ENCODE measurements at places on chromosomes 3 and 15. TPM values are rescaled to one million over a fixed set of nuclear protein-coding genes. Genes with fewer than 3 reads are reported as not detected.
A peak's percentile ranks its signal among the peaks of the same experiment; 100 is the strongest.

ISL2 gene
- total RNA-seq, result not detected

- DNase-seq, result no peak
Measured at GRCh38 chr3:114758831-114759699, 388.0 kb downstream of the ZBTB20 start.

- no peak for DNase-seq
Measured at GRCh38 chr3:12476238-12476897, 7.9 kb upstream of the TSEN2 start.

DNA sequence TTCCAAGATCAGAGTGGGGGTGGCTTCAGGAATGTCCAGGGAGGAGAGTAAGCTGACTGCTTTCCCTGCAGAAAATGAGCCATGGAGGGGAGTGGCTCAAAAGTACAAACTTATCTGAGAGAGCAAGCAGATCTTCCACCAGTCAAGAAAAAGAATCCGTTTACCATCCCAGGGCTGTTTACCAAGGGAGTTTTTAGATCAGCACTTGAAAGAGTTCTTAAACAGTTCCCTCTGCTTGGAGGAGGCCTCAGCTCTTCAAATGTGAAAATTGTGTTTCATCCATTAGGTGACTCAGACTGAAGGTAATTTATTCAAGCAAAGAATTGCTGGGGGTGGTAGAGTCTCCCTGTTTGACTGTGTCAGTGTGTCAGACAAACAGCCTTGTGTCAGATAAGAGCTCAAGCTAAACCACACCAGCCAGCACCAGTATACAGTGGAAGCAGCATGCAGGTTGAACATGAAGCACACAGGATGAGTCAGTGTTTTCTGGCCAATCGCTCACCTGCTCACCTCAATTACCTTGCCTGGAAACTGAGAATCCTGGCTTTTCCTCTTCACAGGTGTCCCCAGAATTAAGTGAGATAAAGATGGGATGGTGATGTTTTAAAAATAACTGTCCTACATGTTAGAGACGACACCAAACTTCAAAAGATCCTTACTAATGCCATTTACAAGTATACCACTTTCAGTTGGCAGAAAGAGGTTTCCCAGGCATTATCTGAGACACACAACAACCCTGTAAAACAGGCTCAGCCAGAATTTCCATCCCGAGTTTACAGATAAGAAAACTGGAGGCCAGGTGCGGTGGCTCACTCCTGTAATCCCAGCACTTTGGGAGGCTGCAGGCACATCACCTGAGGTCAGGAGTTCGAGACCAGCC is 21.7 kb downstream of the SH3BP5 start:
- peak; percentile 44 for DNase-seq
